Endodermal cell (in vitro differentiated cells): ENCODE measurements at places on chromosomes 13 and 19.

GRCh38 chr13:109881961-109882558 is 95.7 kb upstream of the IRS2 start:
- DNase-seq: no peak

- peak; percentile 64 for DNase-seq
These were observed 3.1 kb upstream of the TSHZ3 start for GRCh38 chr19:31352296-31352781.

DNA sequence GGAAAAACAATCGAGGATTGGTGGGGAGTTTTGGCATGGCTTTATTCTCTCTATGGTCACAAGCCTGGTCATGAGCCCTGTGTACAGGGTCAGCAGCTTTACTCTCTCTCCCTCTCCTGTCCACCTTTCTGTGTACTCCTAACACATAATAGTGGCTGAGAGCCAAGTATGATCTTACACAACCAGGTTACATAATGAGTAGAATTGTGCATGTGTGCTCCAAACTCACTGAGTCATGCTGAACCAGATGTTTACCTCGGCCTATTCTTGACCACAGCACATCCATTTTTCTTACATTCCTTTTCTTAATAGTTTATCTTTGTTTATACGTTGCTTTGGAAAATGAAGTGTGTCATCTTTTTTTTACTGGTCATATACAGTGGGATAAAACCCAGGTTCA is 53.1 kb downstream of the ZNF254 start:
- DNase-seq: no peak

DNA sequence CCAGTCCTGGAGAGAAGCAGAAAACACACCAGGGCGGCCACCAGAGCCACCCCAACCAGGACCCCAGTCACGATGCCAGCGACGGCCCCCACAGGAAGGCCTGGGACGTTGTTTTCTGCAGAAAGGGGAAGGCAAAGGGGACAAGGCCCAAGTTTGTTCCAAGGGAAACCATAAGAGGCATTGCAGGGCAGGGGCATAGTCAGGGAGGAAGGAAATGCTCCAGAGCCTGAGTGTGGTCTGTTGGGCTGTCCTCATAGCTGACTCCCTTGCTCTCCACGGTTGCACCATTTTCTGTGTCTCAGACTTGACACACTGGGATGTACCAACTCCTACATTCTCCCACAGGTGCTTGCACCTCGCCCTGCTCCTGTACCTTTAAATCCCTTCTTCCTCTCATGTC is 5.2 kb downstream of the CEACAM4 start:
- DNase-seq: no peak

DNA sequence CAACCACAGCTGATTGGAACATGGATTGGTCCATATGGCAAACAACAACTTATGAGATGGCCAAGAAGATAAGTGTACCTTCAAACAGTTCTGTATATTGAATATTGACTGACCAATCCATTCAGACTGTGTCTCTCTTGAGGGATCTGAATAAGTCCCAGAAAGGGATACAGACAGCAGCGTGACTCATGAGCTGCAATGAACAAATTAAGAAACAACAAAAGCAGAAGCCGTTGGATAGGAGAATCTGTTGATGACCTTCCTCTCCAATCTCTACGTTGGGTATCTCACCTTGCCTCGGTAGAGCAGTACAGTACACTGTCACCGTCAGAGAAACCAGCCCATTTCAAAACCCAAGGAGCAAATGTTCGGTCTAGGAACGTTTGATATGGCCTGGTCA is 21.3 kb downstream of the MBD3L2B start:
- no peak for DNase-seq

- DNase-seq: no peak
These were observed 25.6 kb downstream of the NOSIP start for GRCh38 chr19:49554701-49555181.

DNA sequence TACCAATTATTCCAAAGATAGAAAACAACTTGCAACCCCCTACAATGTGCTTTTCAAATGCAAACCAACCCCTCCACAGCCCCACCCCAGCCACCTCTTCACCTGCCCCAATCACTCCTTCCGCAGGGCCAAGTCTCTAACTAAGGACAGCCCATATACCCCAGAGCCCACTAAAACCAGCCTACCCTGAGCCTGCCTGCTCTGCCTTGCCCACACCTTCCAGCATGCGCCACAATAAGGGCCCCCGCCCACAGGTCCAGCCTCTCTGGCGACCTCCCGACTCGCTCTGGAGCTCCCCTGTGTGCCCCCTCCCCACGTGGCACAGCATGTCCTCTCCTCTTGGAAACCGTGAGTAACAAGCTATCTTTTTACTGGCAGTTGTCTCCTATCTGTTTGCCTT is 42.8 kb upstream of the MEDAG start:
- DNase-seq: peak; percentile 90

DNA sequence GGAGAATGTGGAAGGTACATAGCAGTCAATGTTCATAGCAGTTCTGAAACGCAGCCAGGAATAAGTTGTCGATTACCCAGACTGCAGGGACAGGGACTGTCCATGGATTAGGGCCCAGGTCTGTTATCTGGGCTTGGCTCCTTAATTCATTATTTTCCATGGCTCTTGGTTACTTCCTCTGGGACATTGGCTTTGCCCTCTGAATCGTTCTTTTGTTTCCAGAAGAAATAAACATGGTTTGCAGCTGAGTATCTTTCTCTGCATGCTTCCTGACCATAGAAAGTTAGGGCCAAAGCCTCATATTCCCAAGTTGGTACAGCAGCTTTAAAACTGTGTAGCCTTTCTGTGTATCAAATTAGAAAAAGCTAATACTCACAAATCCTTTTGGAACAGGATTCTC is 121.7 kb upstream of the MAB21L1 start:
- no peak for DNase-seq

DNA sequence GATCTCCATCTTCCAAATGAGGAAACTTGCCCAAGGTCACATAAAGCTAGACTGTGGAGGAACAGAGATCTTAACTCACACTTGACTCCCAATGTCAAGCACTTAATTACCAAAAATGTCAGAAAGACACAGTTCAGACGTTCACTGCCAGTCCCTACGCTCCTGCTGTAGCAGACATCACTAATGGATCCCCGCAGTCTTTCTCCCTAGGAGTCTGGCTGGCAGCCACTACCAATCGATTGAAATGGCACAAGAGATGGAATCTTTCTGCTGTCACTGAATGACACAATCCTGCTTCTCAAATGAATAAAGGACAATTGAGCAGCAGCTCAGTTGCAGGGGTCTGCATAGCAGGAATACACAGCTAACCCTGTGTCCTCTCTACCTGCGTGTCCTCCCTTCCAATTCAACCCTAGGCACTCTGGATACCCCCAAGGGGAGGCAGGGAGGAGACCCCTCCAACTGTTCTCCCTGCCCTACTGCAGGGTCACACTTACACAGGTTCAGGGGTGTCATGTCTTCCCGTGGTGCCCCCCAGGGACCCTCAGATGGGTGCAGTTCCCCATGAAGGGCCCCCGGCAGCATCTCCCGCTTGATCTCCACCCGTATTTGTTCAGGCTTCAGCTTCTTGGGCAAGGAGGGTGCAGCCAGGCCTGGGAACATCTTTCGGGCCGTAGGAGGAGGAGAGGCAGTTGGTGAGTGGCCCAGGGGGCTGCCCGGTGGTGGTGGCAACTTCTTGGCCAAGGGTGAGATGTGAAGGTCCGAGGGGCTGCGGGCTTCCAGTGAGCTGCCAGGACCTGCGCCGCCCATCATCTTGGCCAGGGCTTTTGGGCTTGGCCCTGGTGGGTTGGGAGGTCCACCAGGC is 7.9 kb upstream of the AKAP8L start:
- no peak for DNase-seq

- no peak for DNase-seq
These were observed 20.0 kb downstream of the PNMA8A start for GRCh38 chr19:46451352-46451751.

- no peak for DNase-seq
These were observed 15.4 kb upstream of the FAM216B start for GRCh38 chr13:42766016-42766415.

DNA sequence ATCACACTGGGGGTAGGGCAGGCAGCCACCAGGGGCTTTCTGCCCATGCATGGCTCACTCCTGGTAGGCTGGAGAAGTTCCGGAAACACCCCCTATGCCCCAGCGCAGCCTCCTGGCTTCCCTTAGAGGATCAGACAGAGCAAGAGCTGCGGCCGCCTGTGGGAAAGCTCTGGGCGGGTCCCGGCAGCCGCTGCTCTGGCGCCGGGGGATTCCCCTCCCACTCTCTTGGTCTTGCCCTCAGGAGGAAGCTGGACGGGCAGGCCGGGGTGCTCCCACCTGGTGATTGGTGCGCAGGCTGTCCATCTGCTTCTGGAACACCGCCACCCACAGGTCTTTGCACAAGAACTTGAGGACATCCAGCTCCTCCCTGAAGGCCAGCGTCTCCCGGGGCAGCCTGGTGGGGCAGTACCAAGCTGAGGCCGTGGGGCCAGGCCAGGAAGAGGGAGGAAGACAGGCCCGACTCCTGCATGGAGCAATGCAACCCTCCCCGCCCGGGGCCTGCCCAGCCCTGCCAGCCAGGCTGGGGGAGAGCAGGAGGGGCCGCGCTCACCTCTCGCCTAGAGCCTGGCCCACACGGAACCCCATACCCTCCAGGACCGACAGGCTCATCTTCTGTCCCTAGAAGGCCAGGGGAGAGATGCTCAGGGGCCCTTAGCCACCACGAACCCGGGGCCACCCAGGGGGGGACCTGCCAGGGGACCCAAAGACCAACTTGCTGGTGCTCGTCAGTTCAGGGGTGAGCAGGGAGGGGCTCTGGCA is 4.0 kb upstream of the NKPD1 start:
- DNase-seq: peak; percentile 96

DNA sequence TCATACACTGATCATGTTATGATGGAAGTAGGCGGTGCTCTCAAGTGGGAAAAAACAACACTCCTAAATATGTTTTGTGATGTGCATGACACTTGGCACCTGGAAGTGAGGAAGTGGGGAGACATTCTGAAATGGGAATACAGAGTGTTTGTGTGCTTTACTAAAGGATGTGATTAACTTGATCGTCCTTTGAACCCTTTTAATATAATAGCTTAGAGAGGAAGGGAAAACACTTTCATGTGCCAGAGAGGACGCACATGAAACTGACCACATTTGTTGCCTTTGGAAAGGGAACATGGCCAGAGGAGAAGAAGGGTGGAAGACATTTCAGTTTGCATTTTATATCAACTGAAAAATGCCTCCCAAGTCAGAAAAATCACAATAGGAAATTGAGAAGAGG is 31.4 kb downstream of the SMAD9 start:
- no peak for DNase-seq

- no peak for DNase-seq
These were observed 53.2 kb upstream of the RFC3 start for GRCh38 chr13:33764716-33765115.

- DNase-seq: no peak
These were observed 87.5 kb upstream of the CSNK1A1L start for GRCh38 chr13:37192956-37193355.

DNA sequence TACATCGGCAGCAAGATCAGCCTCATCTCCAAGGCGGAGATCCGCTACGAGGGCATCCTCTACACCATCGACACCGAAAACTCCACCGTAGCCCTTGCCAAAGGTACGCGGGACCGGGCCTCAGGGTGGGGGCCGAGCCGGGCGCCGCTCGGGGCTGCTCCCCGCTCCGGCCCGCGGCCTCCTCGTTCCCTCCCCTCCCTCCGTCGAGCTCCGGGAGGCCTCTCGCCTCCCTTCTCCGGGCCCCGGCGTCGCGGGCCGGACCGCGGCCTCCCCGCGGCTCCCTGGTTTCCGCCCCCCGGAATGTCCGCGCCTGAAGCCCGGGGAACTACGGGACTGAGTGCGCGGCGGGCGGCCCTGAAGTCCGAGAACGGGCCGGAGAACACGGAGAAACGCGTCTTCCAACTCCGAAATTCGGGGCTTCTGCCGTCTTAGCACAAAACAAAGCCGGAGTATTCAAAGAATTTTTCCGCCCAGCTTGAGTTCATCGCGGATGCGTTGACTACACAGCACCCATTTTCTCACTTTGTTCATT is 423 bp downstream of the LSM14A start:
- no peak for DNase-seq

GRCh38 chr13:25085125-25085742 is 10.7 kb upstream of the PABPC3 start:
- DNase-seq: peak; percentile 74

DNA sequence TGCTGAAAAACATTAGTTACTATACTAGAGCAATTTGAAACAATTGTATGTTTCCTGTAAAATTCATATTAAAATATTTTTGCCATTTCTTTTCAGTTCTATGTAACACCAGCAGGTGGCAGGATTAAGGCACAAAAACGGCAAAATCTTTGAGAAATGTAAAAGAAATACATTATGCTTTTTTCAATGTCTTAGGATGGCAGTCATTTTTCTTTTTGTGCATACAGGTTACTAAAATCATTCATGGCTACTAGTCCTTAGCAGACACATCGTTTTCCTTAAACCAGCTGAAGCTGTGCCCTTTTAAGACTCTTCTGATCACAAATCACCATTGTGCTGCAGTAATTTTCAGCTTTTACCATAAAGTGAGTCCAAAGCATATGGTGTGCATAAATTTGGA is 800.7 kb upstream of the SLITRK5 start:
- DNase-seq: no peak

DNA sequence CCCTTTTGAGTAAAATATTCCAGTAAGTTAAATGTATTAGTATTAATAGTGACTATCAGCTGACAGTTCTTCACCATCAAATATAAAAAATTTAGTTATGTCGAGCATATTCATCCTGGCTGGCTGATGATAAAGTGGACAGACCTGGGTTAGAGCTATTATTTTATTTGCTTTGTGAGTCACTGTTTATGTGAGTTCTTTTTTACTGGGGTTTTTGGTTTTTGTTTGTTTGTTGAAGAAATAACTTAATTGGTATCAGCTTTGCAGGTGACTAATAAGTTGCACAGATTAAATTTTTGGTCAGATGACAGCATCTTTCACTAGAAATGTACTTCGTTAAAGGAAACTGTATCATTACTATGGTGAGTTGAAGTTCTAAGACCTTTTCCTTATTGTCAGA is 224.7 kb downstream of the GGACT start:
- DNase-seq: no peak

DNA sequence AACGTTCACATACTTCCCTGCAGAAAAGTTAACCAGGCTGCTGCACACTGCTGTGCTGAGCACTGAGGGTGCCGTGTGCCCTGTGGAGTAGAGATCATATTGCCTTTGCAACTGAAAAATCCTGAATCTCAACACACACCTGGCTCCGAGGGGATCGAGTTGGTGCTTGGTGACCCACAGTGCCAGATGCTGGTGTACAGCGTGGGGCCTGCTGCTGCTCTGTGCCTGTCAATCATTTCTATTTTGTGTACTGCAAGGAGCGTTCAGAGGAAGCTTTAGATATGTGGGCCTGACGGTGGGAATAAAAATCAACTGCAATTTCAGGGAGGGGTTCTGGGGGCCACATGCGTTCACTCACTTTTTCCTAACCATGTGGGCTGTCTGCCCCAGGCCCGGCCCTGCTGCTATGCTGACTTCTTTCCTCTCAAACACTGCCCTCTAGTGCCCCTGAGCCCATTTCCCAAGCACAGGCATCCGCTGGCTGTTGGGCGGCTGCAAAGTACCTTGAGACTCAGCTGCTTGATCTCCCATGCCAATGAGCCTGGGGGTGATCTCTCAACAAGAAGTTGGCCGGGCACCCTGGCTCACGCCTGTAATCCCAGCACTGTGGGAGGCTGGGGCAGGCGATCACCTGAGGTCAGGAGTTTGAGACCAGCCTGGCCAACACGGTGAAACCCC is 9.7 kb upstream of the LENG8 start:
- peak; percentile 92 for DNase-seq

- no peak for DNase-seq
These were observed 9.0 kb downstream of the LMO7 start for GRCh38 chr13:75645141-75645540.

- DNase-seq: no peak
These were observed 5.5 kb upstream of the ZNF726 start for GRCh38 chr19:23909222-23909621.

GRCh38 chr13:110354715-110355473 is 47.8 kb downstream of the COL4A2 start:
- no peak for DNase-seq

GRCh38 chr13:100584896-100585295 is 3.7 kb downstream of the GGACT start:
- DNase-seq: no peak
